ENCODE measurements at places on chromosomes 12 and 14. TPM values are rescaled to one million over a fixed set of nuclear protein-coding genes. Genes with fewer than 3 reads are reported as not detected.
A peak's percentile ranks its signal among the peaks of the same experiment; 100 is the strongest.

GRCh38 chr12:58388261-58388660, 446.9 kb downstream of the ATP23 start:
- no peak for DNase-seq

- no peak for DNase-seq
Measured at GRCh38 chr14:90585106-90585505, 188.3 kb downstream of the CALM1 start.

- DNase-seq: no peak
Measured at GRCh38 chr12:2402073-2402579, 349.3 kb downstream of the CACNA1C start.

DNA sequence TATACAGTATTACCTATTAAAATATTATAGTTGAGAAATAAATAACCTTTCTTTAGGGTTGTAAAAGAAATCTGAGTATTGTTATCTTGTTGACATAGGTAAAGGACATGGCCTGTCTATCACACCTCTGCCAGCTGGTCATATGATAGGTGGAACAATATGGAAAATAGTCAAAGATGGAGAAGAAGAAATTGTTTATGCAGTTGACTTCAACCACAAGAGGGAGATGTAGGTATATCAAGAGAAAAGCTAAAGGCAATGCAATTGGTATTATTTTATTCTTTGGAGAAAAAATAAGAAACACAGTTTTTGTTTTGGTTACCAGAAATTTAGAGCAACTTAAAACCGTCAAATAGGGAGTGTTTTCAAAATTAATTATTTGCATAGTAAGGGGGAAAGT, 13.5 kb downstream of the CPSF2 start:
- DNase-seq: peak; percentile 50

DNA sequence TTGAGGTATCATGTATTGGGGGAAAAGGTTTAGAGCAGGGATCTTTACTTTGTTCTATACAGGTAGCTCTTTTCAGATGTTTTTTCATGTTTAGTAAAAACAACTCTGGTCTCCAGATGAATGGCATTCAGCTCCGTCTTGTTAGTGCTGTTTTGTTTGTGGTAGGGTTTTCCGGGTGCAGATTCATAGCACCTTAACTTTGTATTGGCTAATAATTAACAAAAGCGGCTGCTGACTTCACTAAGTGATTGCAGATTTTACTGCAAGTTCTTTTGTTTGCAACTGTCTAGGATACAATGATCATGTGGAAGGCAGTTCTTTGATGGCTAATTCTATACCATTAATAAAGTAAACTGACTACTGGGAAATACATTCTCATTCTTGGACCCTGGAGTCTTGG, 32.2 kb upstream of the BHLHE41 start:
- no peak for DNase-seq

DNA sequence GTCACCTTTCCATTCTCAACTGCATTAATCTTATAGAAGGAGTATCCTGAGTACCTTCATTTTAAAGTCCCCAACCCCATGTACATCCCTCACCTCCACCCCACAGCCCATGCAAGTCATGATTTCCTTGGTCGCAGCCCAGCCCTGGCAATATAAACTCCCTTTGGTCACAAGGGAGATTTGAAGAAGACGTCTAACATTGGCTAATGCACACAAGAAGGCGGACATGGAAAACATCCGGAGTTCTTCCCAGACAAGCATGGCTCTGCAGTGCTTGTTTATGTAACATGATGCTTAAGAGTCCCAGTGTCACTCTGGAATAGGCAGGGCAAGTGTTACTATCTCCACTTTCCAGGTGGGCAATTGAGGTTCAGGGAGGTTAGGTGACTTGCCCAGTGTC, 277.6 kb downstream of the DPF3 start:
- DNase-seq: no peak

GRCh38 chr12:3328081-3328480, 162.9 kb upstream of the PRMT8 start:
- DNase-seq: no peak

GRCh38 chr14:83913476-83913875, 1616.5 kb upstream of the FLRT2 start:
- DNase-seq: no peak

- DNase-seq: no peak
Measured at GRCh38 chr12:84046859-84047258, 865.7 kb downstream of the SLC6A15 start.

DNA sequence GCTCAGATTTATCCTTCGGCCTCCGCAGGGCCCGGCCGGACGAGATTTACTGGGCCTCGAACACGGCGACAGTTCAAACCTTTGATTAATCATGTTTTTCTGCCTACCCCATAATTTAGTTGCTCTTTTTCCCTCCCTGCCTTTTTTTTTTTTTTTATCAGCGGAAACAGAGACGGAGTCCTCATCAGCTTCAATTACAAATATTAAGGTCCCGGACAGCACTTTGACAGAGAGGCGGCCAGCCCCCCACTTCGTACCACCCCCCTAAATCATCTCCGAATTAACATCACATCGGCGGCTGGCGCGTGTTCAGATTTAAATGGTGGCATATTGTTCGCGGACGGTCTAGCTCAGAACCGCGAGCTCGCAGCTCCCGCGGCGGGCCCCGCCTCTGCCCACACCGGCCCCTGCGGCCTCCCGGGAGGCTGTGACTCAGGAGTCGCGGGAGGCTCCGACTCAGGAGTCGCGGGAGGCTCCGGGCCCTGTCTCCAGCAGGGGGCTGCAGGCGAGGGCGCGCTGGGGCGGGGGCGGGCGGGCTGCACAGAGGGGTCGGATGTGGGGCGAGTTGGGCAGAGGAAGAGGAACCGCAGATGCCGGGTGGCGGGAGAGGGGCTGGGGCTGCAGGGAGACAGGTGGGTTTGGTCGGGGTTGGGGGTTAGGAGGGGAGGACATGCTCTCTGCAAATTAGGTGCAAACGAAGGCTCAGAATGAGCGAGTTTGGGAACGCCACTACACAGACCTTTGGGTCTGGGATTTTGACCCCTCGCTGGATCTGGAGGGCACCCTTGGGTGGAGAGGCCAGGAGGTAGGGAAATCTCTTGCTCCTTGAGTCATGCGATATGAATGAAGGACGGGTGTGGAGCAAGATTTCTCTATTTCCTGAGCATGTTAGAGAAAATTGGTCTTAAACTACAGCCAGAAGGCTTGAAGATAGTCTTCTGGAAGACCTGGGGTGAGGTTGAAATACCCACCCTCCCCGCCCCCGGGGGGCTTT, 19.6 kb upstream of the ATP5MC2 start:
- DNase-seq: peak; percentile 29

DNA sequence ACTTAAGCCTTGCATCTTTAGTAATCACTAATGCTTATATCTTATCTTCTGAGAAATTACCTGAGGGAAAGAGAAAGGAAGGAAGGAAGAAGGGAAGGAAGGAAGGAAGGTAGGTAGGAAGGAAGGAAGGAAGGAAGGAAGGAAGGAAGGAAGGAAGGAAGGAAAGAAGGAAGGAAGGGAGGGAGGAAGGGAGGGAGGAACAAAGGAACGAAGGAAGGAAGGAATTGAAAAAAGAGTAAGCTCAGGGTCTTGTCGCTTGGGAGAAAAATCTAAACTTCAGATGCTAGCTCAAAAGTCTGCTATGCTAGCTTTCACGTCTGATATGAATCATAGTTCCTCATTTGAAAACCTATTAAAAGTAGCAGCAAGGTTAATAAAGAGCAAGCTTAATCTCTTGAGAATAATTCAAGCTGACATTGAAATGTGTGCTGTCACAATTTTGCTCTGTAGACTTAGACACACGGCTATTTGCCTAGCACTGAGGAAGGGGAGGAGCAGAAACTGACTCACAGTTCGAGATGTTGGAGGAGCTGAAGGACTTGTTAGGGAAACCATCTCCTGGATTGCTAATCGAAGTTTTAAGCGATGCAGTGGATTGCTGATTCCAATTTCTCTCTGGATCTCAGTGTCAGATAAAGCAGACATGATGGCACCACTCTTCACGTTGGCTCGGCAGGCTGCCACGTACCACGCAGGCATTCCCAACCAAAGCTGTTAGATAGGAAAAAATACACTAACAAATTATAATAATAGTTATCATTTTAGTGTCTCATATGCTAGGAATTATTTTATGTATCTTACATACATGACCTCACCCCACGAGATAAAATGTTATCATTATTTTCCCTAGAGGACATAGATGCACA, 216.7 kb downstream of the ACSS3 start:
- DNase-seq: no peak

DNA sequence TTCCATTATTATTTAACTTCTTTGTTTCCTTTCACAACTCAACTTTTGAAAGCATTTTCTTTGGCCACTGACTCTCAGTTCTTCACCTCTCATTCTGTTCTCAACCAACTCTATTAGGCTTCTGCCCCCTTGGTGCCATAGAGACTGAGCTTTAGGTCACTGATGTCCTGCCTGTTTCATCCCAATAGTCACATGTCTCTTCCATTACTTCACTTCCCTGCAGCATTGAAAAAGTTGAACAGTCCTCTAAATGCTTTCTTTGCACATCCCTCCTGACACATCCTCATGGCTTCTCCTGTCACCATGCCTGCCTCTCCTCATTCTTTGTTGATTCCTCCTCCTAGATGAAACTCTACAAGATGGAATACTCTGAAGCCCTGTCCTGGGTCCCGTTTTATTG, 2.7 kb downstream of the CLEC12A start:
- DNase-seq: no peak

DNA sequence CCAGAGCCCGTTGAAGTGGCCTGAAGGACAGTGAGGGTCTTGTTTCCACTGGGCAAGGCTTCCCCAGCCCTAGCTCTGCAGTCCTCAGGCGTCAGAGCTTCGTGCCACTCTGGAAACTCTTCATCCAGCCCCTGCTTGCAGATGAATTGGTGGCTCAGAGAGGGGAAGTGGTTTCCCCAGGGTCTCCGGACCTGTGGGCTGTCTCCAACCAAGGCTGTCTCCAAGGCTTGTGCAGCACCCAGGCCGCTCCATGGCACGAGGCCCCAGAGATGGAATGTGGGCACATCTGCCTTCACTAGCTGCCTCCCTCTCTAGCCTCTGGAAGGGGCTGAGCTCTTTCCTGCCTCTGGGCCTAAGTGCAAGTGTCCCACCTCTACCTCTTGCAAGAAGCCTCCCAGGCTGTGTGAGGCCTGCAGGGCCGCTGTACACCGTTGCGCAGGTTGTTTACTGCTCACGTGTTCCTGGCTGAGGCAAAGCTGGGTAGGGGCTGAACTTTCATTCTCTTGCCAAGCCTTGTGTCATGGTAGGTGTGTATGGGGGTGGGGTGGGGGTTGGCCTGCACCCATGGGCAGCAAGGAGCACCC, 11.1 kb downstream of the RIN3 start:
- no peak for DNase-seq

GRCh38 chr14:100764471-100765115, 37.9 kb downstream of the DLK1 start:
- peak; percentile 34 for DNase-seq

- DNase-seq: no peak
Measured at GRCh38 chr14:103739466-103739792, 23.8 kb downstream of the ZFYVE21 start.

DNA sequence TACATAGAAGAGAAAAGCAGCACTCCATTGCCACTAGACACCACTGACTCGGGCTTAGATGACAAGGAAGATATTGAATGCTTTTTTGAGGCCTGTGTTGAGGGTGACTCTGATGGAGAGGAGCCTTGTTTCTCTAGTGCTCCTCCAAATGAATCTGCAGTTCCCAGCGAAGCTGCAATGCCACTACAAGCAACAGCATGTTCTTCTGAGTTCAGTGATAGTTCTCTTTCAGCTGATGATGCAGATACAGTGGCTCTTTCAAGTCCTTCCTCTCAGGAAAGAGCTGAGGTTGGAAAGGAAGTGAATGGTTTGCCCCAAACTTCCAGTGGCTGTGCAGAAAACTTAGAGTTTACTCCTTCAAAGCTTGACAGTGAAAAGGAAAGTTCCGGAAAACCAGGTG, 114.5 kb upstream of the NPAS3 start:
- DNase-seq: no peak

GRCh38 chr12:50201987-50202521, 34.9 kb upstream of the CERS5 start:
- no peak for DNase-seq

Gene FAM90A1
- total RNA-seq: not detected

Gene KRT8
- 3,912 TPM for total RNA-seq

Gene MMP17
- 2.0 TPM for total RNA-seq

Gene RFX4
- not detected for total RNA-seq

Gene SNAPC1
- total RNA-seq: 11.8 TPM

Gene COCH
- 0.07 TPM for total RNA-seq

Gene KRT82
- total RNA-seq: not detected

Gene PRKAB1
- 20.3 TPM for total RNA-seq

Gene UTP20
- total RNA-seq: 12.7 TPM

Gene P2RX2
- 0.17 TPM for total RNA-seq

Gene DAO
- total RNA-seq: 22.1 TPM

All from G401 (cell line).